ENCODE measurements at places on chromosomes 1 and 21.

DNA sequence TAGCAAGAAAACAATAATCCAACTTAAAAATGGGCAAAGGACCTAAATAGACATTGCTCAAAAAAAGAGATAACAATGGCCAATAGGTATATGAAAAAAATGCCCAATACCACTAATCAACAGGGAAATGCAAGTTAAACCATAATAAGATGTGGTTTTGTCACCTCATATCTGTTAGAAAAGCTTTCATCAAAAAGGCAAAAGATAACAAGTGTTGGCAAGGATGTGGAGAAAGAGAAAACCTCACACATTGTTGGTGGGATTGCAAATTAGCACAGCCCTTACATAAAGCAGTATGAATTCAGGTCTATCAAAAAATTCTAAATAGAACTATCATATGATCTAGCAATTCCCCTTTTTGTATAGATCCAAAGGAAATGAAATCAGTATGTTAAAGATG, 387.2 kb upstream of the DUSP10 start:
- DNase-seq: no peak

DNA sequence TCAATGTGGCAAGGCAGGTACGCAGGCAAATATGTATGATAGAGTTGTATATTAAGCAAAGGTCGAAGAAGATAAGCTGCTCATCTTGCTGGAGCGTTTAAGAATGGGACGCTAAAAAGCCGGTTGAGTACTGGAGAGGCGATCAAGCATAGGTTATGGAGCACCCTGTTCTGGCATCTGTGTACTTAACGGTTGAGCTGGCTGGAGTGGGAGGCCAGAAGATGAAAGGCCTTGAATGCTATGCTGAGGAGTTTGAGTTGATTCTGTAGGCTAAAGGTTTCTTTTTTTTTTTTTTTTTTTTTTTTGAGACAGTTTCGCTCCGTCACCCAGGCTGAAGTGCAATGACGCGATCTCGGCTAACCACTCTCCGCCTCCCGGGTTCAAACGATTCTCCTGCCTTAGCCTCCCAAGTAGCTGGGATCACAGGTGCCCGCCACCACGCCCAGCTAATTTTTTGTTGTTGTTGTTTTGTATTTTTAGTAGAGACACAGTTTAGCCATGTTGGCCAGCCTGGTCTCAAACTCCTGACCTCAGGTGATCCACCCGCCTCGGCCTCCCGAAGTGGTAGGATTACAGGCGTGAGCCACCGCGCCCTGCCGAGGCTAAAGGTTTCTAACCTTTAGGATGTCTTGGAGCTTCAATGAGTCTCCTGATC, 850 bp upstream of the KHDC4 start:
- no peak for DNase-seq

- DNase-seq: no peak
Measured at GRCh38 chr1:11654939-11655808, 497 bp downstream of the FBXO44 start.

GRCh38 chr1:94650301-94650700, 108.7 kb upstream of the F3 start:
- DNase-seq: no peak

DNA sequence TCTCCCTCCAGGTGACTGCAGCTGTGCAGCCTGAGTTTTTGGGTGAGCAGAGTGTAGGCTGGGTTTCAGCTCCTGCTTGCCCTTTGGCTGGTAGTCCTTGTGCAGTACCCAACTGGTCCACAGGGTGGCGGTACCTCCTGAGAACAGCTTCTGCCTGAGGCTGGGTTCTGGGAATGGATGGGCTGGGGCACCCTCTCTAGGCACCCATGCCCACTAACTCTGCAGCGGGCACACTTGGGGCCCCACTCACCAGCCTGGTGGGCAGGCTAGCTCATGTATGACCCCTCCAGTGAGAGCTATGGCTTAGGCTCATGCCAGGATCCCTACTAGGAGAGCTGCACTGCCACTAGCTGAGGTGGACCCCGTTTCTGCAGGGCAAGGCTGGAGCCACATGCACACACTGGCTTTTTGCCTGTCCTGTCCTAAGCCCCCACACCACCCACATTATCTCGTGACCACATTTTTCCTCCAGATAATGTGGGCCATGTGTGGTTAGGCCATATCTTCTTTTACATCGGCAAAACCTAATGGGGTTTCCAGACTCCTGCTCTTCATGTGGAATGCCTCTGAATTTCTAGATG, 15.5 kb upstream of the GSTM4 start:
- DNase-seq: peak; percentile 96

- peak; percentile 58 for DNase-seq
Measured at GRCh38 chr1:15501208-15502032, 22.6 kb downstream of the CASP9 start.

DNA sequence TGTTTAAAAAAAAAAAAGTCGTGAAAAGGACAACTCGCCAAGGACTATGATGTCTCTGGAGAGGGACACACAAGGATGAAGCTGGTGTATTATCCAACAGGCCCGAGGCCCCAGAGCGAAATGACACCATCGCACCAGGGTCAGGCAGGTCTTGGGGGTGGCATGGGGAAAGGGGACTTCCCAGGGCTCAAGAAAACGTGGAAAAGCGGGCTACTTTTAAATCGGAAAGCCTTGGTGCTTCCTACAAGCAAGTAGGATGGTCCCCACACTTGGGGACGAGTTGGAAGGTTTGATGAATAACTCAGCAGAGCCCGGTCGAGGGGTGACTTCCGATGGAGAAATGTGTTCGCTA, 505 bp upstream of the GNPAT start:
- peak; percentile 5 for DNase-seq

- DNase-seq: no peak
Measured at GRCh38 chr1:211581526-211581925, 2.6 kb upstream of the SLC30A1 start.

- DNase-seq: no peak
Measured at GRCh38 chr1:115373305-115373704, 35.3 kb upstream of the NGF start.

DNA sequence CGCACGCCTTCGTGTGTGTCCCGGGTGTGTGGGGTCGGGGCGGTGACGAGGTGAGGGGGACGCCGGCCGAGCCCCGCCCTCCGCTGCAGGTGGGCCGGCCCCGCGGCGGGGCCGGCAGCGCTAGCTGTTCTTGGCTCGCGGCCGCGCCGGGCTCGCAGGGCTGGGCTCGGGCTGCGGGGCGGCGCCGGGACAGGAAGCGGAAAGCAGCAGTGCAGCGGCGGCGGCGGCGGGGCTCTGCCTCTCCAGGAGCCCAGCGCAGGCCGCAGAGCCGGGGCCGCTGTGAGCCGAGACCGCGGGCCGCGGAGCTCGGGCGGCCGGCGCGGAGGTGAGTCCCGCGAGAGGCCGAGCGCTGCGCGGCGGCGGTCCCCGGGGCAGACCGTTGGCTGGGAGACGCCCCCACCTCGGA, at the start of gene VANGL1:
Gene VANGL1, plus strand, starts transcription at position 209 of the 406 bp plus-strand sequence. CDS start 9,444 bp downstream, outside the sequence.
- DNase-seq: no peak

GRCh38 chr1:241990040-241990439, 8.9 kb downstream of the MAP1LC3C start:
- DNase-seq: no peak

GRCh38 chr1:37323486-37324377, 150.6 kb upstream of the ZC3H12A start:
- no peak for DNase-seq

- DNase-seq: no peak
Measured at GRCh38 chr1:202293569-202293968, 48.2 kb downstream of the UBE2T start.

DNA sequence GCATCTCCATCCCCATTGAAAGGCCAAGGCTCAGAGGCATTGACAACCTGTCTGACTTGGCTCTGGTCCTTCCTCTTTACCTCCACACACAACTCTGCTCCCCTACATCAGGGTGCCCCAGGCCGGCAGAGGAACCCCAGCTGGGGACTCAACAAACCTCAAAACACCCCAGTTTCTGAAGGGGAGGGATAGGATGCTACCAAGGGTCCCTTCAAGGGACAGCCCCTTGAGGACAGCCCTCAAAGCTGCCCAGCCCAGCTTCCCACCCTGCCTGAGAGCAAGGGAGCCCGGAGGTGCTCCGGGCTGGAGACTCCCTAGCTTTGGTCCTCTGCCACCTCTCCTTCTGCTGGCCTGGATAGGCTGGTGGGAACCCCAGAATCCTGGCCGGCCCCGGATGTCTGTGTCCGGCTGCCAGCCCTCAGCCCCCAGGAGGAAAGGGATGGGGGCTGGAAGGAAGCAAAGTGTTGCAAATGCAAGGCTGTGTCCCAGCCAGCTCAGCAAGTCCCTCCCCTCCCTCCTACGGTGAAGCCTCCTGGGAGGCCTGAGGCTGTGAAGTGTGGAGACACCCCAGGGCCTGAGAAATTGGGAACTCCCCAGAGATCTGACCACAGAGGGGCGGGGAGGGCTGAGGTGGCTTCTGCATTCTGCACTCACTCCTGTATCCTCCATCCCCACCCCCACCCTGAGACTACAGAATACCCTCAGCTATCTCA, 1.1 kb upstream of the MARCKSL1 start:
- DNase-seq: peak; percentile 59

DNA sequence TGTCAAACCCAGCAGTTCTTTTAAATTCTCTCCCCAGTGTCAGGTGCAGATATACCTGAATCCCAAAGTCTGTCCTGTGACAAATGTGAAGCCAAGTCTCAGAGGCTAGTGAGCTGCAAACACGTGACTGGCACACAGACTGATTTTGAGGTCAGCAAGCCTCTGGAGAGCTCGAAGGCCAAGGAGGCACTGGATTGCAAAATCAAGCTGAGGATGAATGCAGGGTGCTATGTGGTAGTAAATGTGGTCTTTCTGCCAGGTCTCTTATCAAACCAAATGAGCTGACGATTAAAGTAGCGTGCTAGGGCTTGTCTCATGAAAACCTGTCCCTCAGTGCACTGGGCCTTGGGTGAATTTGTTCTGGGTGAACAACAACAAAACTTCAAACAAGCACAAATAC, 20.6 kb downstream of the GPR3 start:
- no peak for DNase-seq

DNA sequence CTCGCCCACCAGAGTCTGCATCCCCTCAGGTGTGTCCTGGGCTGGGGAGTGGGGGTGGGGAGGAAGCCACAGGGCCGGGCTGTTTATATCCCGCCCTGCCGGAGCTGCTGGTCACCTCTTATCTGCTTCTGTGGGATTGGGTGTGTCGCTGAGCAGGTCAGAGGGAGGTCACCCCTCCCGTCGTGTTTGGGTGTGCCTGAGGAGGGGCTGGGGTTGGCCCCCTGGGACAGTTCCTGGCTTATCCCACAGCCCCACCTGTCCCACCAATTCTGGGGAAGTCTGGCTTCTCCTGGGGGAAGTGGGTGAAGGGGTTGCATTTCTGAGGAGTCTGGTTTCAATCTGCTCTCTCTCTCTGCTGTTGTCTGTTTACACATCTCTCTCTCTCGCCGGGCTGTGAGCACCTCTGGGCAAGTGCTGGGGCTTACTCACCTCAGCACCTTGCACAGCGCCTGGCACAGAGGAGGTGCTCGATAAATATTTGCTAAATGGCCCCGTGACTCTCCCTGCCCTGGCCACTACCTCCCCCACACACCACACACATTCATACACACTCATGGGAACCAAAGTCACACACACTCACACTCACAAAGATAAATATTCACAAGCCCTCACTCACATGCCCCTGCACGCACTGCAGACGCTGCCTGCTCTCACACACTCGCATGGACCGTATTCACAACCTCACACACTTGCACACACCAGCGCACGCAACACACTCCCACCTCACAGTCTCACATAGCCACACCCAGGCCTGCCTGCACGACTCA, 8.3 kb downstream of the ELF3 start:
- no peak for DNase-seq

DNA sequence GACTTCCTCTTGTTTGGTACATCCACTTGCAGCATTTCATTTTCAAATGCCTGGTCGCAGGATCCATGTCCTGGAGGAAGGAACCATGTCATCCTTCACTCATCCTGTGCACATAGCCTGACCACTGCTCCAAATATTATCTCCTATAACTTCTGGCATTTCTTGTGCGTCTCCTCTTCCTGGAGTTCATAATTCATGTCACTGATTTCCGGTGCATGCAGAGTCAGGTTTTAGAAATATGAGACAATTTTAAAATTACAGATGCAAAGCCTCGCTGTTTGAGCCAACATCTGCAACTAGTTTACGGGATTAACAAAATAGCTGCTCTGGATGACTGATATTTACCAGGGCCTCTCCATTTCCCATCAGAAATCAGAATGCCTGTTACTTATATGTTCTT, 268.1 kb downstream of the DNM3 start:
- no peak for DNase-seq

DNA sequence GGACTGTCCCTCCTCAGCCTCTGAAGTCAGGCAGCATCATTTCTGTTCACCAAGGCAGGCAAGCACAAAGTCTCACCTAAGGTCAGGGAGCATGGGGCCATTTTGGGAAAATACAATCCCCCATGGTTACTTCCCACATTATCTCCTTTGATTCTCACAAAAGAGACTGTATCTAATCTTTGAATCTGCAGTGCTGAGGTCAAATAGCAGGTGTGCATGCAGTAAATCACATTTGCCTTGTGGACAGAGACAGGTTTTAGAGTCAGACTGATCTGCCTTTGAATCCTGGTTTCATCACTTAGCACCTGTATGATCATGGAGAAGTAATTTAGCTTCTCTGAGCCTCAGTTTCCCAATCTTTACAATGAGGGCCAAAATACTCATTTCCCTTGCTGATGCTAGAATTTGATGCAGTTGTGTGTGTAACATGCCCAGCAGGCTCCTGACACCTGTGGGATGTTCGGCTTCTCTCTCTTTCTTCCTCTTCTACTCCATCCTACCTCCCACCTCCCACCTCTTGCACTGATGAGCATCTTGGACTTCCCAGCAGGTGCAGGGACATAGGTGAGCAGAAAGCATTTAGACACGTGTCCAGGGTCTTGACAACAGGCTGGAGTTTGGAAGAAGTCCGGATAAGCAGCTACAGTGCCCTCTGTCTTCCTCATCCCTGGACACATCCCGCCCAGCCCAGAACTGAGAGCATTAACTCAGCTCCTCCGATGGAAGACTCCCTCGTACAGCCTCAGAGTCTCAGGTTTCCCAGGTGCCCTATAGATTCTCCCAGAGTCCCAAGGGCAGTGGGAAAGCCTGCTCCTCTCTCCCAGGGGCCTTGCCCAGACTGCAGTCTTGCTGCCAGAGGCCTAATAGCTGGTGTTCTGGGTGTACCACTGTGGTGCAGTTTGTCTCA, 18.9 kb downstream of the NENF start:
- no peak for DNase-seq

- DNase-seq: no peak
Measured at GRCh38 chr1:208541225-208541855, 297.2 kb upstream of the PLXNA2 start.

DNA sequence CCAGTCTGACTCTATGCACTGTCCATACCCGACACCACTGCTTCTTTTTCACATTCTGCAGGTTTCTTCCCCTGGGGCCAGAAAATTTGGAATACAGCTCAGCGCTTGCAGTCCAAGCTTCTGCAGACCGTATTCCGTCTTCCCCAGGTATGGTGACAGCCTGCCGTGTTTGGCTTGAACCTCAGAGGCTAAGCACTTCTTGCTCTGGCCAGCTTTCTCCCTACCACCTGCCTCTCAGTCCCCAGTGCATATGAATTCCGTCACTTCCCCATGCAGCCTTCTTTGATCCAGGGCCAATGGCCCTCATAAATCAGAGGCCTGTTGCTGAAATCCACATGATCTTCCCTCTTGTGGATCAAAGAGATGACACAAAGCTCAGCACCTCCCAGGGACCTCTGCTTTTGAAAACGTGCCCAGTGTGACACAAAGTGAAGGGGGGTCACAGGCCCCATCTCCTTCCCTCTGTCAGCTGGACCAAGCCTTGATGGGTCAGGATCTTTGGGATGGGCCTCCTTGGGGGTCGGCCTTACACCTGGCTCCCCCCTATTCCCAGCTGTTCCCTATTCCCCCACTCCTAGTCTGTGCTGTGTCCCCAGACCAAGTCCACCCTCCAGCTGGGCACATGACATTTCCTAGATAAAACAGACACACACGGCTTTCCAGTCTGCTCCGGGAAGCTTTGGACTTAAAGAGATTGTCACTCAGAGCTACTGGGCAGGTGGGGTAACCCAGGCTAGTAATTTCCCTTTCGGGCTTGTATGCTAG, 66.6 kb downstream of the HMGB4 start:
- DNase-seq: no peak

Data from stimulated activated CD4-positive, alpha-beta T cell treated with anti-CD3 and anti-CD28 coated beads, Interleukin-12 subunit alpha, Interleukin-12 subunit beta, amount 100 ng/mL, for 24 hours (primary cell).